ENCODE measurements at places on chromosomes 3 and 15. TPM values are rescaled to one million over a fixed set of nuclear protein-coding genes. Genes with fewer than 3 reads are reported as not detected.

XIRP1 gene
- total RNA-seq, result not detected

XCR1 gene
- total RNA-seq, result not detected

PLA2G4B gene
- total RNA-seq, result 5.1 TPM

MYLK gene
- total RNA-seq, result 34.9 TPM

NEK10 gene
- total RNA-seq, result 14.2 TPM

SLC25A36 gene
- 34.6 TPM for total RNA-seq

ANKUB1 gene
- not detected for total RNA-seq

CFAP161 gene
- total RNA-seq, result not detected

PDIA3 gene
- total RNA-seq, result 210 TPM

PRR20G gene
- total RNA-seq, result not detected

SLC22A13 gene
- total RNA-seq, result not detected

RAB27A gene
- 3.4 TPM for total RNA-seq

CCDC54 gene
- not detected for total RNA-seq

DNA sequence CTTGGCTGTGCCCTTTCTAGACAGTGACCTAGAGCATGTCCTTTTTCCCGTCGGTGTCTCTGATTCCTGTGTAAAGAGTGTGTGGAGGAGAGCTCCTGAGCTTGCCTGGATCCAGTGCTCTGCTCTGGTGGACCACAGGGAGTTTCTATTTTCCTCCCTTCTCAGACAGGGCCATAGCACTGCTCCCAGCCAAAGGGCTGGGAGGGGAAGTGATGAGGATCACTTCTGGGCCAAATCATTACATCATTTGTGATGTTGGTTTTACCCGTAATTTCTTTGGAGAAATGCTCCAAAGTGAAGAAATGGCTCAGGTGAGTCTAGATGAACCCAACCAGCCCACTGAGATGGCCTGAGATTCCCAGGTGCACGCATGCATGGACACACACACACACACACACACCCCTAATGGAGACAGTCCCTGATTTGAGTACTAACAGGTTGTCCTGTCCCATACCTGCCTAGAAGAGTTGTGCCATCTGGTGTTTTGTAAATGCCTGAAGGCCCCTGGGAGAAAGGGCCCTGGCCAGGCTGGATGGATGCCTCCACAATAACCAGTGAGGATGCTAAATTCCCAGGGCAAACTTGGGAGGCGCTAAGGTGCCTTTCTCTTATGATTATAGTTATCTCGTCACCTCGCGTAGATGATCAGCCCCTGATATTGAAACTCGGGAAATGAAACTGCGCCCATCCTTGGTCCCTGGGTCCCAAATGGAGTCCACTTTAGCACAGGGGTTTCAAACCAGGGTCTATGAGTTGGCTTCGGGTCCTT, 86.9 kb downstream of the ASB7 start:
- DNase-seq, result no peak

DNA sequence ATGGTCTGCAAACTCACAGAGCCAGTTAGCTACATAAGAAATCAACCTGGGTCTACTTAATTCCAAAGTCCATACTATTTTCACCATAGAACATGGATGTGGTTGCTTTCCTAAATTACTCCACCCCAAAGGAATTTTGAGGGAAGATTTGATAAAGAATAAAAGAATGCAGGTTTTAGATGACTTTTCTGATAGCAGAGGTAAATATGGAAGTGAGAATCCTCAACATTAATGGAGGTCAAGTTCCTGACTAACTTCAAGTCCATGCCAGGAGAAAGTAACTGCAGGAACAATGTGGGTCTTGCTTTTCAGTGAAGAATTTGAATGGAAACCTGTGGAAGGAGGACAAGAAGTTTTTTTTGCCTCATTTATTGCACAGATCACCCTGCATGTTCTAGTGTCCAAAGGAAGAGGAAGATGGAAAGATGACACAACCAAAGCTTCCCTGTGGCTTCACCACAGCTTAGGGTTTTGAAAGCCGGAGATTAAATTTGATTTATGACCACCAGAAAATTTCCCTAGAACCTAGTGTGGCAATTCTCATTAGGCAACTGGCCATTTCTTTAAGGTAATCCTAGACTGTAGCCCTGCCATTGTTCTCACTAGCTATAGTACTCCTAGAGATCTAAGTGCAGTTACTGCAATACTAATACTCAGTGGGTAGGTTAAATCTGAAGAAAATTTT, 429.7 kb downstream of the RAP2B start:
- no peak for DNase-seq

DNA sequence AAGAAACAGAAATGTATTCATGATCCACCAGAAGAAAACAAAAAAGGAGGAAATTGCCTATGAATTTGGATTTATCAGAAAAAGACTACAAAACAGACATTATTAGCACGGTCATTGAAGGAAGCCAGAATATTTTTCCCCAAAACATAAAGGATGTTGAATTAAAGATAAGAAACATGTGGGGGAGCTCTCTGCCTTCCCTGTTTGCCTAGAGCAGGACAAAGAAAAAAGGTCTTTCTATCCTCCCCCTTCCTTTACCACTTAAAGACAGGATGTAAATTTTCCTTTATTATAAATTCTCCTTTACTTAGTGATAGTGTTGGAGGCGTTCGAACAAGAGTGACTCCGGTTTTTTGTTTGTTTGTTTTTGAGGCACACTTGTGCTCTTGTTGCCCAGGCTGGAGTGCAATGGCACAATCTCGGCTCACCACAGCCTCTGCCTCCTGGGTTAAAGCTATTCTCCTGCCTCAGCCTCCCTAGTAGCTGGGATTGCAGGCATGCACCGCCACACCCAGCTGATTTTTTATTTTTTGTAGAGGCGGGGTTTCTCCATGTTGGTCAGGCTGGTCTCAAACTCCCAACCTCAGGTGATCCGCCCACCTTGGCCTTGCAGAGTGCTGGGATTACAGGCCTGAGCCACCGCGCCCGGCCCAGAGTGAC, 14.9 kb upstream of the RPN1 start:
- DNase-seq, result no peak

- no peak for DNase-seq
These were observed 53.3 kb downstream of the SLC6A6 start for GRCh38 chr3:14455571-14456317.

- no peak for DNase-seq
These were observed 105.8 kb upstream of the UNC13C start for GRCh38 chr15:53872410-53872809.

DNA sequence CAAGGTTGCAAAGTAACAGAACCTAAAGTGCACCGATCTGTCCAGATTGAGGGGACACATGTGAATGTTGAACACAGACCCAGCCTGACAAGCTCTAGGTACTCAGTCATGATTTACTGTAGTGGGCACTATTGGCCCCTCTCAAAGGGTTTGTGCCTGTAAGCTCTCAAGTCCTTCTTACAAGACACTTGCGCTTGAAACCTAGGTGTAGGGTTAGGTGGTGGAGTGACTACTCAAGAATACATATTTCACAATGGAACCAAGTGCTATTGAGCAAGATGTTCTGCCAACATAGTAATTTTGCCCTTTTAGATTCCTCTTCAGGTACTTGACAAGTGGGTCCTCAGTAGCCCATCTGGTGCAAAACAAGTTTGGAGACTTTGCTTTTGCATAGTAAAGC, 169.9 kb downstream of the AKAP13 start:
- no peak for DNase-seq

DNA sequence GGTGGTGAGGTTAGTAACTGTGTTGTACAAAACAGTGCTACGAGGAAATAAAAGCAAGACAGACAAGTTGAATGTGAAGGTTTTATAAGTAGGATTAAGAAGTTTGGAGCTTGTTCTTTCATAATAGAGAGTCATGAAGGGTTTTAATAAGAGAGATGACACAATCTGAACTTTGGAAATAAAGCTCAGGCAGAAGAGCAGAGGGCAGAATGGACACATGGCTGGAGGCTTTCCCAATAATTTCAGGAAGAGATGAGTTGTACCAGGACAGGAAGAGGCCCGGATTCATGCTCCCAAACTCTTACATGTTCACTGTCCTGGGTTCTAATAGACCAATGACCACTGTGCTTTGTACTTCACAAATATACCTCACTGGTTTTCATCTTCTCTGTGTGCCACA, 194.8 kb downstream of the SLC9A9 start:
- DNase-seq, result no peak

- no peak for DNase-seq
These were observed 53.5 kb upstream of the CPNE4 start for GRCh38 chr3:132088291-132088690.

- DNase-seq, result no peak
These were observed 842 bp upstream of the LRIG1 start for GRCh38 chr3:66501483-66502244.

DNA sequence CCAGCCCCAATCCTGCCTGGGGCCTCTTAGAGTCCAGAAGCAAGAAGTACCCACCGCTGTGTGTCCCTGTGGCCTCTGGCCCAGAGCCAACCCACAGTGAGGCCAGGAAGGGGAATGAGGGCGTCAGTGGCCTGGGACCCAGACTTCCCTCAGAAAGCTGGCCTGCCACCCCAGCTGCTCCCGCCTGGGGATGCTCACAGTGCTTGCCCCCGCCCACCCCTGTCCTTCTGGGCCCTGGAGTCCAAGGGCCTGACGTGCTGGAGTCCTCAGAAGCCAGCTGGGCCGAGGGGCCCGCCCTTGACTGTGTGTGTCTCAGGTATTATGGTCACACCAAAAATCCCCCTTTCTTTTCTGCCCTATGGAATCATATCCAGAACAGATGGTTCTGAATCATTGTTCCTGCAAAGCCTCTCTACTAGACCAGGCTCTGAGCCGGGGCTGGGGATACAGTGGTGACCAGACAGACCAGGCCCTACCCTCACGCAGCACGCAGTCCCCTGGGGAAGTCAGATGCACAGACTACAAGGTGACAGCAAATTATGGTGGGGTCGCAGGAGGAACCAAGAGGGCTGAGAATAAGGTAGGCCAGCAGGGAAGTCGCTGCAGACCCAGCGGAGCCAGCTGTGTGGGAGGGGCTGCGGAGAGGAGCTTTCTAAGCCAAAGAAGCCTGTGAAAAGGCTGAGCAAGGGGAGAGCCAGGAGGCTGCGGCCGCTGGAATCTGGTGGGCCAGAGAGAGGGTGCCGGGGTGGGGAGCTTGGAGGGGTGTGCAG, 99.1 kb downstream of the VGLL4 start:
- DNase-seq, result peak; percentile 23

- DNase-seq, result no peak
These were observed 104.3 kb downstream of the OXNAD1 start for GRCh38 chr3:16369276-16369675.

- peak; percentile 5 for DNase-seq
These were observed 5.6 kb upstream of the ASB14 start for GRCh38 chr3:57298041-57298440.

DNA sequence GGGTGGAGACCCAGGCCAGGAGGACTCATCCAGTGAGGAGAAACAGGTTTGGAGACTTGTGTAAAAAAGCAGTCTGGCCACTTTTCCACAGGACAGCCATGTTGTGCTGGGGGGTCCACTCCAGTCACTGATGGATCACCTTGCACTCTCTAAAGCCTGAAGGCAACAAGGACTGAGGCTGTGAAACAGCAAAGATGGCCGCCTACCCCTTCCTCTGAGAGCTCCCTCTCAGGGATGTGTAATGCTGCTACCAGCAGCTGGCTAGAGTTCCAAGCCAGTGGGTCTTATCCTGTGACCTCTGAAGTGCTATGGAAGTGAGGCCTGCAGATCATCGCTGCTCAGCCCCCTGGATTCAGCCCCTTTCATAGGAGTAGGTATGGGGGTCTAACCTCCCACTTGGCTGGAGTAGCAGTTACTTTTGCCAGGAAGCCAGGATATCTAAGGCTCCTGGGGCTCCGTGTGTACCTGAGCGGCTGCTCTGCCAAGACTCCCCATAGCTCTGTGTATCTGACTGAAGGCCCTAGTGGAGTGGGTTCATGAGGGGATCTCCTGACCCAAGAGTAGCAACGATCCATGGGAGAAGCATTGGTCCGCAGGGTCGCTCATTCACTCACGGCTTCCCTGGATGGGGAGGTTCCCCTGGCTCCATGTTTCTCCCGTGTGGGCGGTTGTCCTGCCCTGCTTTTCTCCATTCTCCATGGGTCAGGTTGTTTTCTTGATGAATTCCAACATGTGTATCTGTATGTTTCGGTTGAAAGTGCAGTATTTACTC, 69.9 kb upstream of the TNFSF10 start:
- DNase-seq, result no peak

- no peak for DNase-seq
These were observed 124.2 kb downstream of the SLC25A26 start for GRCh38 chr3:66344848-66345578.

Measured in HepG2 (cell line).